Mesenchymal stem cell (in vitro differentiated cells and primary cell): ENCODE measurements at places on chromosomes 5 and 9.
A peak's percentile ranks its signal among the peaks of the same experiment; 100 is the strongest.

- DNase-seq = peak; percentile 25
- no peaks in the 10 kb centered on the region for H3K36me3 ChIP-seq
- H3K4me1 ChIP-seq = no peaks in the 10 kb centered on the region
- H3K27ac ChIP-seq = no peak overlapping the region
- no peaks in the 10 kb centered on the region for H3K27me3 ChIP-seq
Measured at GRCh38 chr5:149988126-149988525, 12.3 kb downstream of the TIGD6 start.

- H3K4me1 ChIP-seq = peaks cover 4% of the 10 kb centered on the region
- no peaks in the 10 kb centered on the region for H3K27me3 ChIP-seq
- no peaks in the 10 kb centered on the region for H3K36me3 ChIP-seq
- no peak overlapping the region for H3K4me3 ChIP-seq
- no peak overlapping the region for H3K27ac ChIP-seq
- DNase-seq = no peak
Measured at GRCh38 chr5:10533226-10533625, 30.6 kb upstream of the ANKRD33B start.

- H3K27me3 ChIP-seq = no peaks in the 10 kb centered on the region
- peaks cover 3% of the 10 kb centered on the region for H3K4me1 ChIP-seq
- H3K4me3 ChIP-seq = no peak overlapping the region
- H3K27ac ChIP-seq = no peak overlapping the region
Measured at GRCh38 chr5:138037907-138038633, 5.2 kb upstream of the FAM13B start.

GRCh38 chr9:36959681-36960574 lies 74.1 kb downstream of the PAX5 start:
- H3K27ac ChIP-seq = no peak overlapping the region
- no peaks in the 10 kb centered on the region for H3K4me1 ChIP-seq
- H3K36me3 ChIP-seq = no peaks in the 10 kb centered on the region
- DNase-seq = no peak

DNA sequence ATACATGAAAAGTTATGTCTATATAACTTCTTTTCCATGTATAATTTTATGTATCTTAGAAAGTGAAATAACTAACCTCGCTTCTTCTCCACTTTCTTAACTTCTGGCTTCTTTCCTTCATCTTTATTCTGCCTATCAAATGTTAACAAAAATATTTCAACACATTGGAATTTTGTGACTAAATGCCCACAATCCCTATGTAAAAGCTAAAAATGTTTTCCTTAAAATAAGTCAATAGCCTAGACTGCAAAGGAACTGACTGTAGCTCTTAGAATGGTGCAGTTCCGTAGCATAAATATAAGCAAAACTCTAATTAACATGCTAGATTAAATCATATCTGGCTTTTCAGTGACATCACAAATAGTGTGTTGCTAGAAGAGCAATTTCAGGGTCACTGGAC lies 40.9 kb downstream of the PSIP1 start:
- no peak overlapping the region for H3K27ac ChIP-seq
- peaks cover 85% of the 10 kb centered on the region for H3K36me3 ChIP-seq
- H3K27me3 ChIP-seq = no peaks in the 10 kb centered on the region
- no peak for DNase-seq
- H3K4me1 ChIP-seq = no peaks in the 10 kb centered on the region

DNA sequence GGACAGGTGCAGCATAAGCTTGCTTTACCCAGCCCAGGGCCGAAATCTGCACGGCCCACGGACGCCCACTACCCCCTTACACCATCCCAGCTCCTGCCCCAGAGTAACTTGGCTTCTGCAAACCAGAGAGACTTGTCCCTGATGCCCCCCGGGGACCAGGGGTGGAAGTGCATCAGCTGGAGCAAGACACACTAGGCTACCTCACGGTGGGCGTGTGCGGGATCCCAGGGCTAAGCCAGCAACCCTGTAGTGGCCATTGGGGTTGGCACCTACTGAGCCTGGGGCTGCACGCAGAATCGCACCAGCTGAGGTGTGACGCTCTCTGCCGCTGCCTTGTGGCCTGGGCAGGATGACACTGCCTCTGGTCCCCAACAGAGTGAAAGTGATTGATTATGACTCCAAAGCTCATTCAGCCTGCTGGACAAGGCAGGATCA lies 6.1 kb upstream of the ZNF79 start:
- H3K27me3 ChIP-seq = no peaks in the 10 kb centered on the region
- DNase-seq = no peak
- H3K4me1 ChIP-seq = peaks cover 3% of the 10 kb centered on the region
- no peak overlapping the region for H3K27ac ChIP-seq

GRCh38 chr9:135565141-135565628 lies 3.6 kb downstream of the PAEP start:
- H3K27ac ChIP-seq = no peak overlapping the region
- no peak for DNase-seq
- H3K36me3 ChIP-seq = no peaks in the 10 kb centered on the region
- H3K4me1 ChIP-seq = no peaks in the 10 kb centered on the region

- H3K4me3 ChIP-seq = no peak overlapping the region
- no peaks in the 10 kb centered on the region for H3K4me1 ChIP-seq
- no peak overlapping the region for H3K27ac ChIP-seq
- H3K27me3 ChIP-seq = no peaks in the 10 kb centered on the region
- no peaks in the 10 kb centered on the region for H3K36me3 ChIP-seq
Measured at GRCh38 chr9:9498846-9499245, 1114.0 kb downstream of the PTPRD start.

GRCh38 chr9:124365036-124365435 lies 50.2 kb downstream of the PSMB7 start:
- H3K27me3 ChIP-seq = no peaks in the 10 kb centered on the region
- DNase-seq = no peak
- H3K4me3 ChIP-seq = no peak overlapping the region
- H3K36me3 ChIP-seq = peaks cover 36% of the 10 kb centered on the region
- peaks cover 12% of the 10 kb centered on the region for H3K4me1 ChIP-seq

DNA sequence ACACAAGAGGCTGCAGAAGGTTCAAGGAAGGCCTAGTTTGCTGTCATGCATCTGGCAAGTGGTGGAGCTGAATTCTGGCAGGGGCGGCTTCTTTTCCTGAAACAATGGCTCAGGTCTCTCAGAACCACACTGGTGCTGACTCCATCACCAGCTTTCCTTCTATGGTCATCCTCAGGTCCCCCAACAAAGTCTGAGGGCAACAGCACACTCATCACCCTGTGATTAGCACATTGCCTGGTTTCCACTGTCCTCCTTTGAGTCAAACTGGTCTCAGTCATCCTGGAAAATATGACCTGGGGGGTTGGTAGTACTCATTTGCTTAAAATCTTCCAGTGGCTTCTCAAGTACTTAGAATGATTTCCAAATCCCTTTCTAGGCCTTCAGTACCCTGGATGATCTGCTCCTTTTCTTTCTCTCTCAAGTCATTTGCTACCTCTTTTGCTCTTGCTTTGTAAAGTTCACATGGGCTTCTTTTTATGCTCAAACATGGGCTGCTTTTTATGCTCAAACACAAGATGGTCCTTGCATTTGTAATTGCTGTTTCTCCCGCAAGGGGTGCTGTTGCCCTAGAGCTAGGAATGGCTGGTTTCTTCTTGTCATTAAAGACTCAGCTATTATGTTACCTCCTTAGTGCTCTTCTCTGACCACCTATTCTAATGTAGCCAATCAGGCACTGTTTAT lies 144.9 kb downstream of the ALDH1A1 start:
- no peaks in the 10 kb centered on the region for H3K4me1 ChIP-seq
- no peak for DNase-seq
- no peaks in the 10 kb centered on the region for H3K27me3 ChIP-seq
- no peak overlapping the region for H3K27ac ChIP-seq
- H3K36me3 ChIP-seq = no peaks in the 10 kb centered on the region
- no peak overlapping the region for H3K4me3 ChIP-seq
